ENCODE measurements at places on chromosomes 16 and 17.

DNA sequence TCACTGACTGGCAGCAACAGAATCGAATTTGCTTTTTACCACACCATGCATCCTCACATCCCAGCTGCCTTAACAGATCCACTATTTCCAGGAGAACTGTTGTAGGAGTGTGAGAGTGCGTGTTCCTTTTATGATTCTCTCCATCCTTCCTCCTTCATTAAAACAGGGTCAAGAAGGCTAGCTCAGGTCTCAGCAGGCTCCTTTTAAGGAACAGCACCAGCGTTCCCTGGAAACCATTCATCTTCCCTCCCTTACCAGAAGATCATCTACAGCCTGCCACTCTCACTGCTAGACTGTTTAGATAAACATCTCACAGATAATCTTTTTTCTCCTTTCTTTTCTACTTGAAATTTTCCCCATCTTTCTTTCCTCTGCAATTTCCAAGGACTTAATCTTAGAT lies 1531.9 kb upstream of the CDH8 start:
- DNase-seq, result no peak

DNA sequence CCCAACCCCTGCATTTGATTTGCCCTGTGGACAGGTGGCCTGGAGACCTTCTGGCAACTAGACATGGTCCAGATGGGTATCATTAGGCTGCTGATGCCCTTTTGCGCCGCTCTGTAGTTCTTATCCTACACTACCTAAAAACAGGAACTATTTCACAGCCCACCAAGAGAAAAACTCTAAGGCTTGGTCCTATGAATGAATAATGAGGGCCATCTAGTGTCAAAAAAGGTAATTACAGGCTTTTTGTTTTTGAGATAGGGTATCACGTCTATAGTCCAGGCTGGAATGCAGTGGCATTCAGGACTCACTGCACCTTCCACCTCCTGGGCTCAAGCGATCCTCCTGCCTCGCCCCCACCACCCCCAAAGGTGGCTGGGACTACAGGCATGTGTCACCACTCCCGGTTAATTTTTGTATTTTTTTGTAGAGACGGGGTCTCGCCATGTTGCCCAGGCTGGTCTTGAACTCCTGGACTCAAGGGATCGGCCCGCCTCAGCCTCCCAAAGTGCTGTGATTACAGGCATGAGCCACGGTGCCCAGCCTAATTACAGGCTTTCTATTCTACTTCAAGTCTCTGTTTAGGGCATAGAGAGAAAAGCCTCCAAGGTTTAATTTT lies 20.9 kb downstream of the COIL start:
- DNase-seq, result no peak

GRCh38 chr16:23843143-23843542 lies 7.4 kb downstream of the PRKCB start:
- DNase-seq, result no peak

DNA sequence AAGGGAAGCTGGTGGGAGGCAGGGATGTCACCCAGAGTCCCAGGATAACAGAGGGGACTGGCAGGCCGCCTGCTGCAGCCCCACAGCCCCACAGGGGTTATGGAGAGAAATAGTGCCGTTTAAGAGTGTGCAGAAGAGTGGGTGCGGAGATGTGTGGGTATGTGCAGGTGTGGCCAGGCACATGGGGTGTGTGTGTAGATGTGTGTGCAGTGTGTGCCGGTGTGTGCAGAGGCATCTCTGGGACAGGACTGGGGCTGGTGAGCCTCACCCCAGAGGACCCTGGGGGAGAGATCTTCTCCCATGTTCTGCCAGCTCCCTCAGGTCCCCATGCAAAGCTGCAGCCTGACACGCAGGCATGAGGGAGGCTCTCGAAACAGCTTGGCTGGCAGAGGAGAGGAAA lies 157.4 kb downstream of the RBFOX3 start:
- DNase-seq, result no peak

DNA sequence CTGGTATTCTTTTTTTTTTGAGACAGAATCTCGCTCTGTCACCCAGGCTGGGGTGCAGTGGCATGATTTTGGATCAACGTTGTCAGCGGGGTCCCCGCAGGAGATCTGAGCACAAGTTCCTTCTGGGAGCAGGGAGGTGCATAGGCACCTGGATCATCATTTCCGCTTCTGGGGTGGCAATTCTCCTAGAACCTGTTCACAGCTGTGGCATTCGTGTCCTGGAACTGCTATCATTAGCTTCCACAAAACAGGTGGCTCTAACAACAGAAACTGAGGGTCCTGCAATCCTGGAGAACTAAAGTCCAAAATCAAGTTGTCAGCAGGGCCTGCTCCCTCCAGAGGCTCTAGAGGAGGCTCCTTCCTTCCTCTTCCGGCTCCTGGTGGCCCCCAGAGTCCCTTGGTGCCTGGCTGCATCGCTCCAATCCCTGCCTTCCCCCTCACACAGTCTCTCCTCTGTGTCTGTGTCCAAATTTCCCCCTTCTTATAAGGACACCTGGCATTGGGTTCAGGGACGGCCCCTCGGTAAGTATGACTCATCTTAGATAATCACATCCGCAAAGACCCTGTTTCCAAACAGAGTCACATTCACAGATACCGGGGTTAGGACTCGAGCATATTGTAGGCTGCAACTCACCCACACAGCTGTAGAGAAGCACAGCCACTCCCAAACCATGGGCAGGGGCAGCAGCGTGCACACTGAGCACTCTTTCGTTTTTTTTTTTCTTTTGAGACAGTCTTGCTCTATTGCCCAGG lies 43.5 kb upstream of the KLHDC4 start:
- no peak for DNase-seq

- peak; percentile 12 for DNase-seq
Measured at GRCh38 chr16:79599256-79599836, 1.2 kb downstream of the MAF start.

DNA sequence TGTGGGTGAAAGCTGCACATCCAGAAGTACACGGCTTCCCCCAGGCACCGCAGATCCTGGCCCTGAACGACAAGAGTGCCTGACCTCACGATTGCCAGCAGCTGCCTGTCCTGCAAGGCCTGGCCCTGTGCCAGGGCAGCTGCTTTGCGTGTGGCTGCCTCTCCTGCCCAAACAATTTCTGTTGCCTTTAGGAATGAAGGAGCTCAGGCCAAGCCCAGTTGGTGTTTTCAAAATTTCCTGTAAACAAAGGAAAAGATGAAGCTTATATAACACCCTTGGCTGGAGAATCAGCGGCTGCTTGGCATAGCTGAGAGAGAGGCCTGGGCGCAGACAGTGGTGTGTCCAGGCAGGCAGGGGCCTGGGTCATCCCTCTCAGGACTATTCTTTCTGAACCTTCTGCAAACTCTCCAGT lies 11.7 kb upstream of the SLC47A2 start:
- DNase-seq, result no peak

- DNase-seq, result no peak
Measured at GRCh38 chr17:72788950-72789585, 303.4 kb downstream of the SLC39A11 start.

- no peak for DNase-seq
Measured at GRCh38 chr17:72099919-72100318, 20.9 kb upstream of the SOX9 start.

DNA sequence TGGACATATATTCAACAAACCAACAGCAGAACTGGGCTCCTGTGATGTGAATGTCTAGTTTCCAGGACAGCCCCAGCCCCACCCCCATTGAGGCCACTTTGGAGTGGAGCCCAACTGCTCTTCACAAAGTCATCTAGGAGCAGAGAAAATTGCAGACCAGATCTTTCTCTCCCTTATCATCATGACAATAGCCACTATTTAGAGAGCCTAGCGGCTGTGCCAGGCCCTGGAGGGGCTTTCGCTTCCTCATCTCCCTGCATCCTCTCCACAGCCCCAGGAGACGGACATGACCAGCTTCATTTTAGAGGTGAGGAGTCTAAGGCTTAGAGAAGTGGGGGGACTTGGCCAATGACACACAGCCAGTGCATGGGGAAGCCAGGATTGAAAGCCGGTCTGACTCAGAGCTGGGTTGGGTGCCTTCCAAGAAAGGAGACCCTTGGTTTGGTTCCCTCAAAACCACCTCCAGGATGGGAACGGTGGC lies 1.4 kb downstream of the PRSS8 start:
- DNase-seq, result no peak

DNA sequence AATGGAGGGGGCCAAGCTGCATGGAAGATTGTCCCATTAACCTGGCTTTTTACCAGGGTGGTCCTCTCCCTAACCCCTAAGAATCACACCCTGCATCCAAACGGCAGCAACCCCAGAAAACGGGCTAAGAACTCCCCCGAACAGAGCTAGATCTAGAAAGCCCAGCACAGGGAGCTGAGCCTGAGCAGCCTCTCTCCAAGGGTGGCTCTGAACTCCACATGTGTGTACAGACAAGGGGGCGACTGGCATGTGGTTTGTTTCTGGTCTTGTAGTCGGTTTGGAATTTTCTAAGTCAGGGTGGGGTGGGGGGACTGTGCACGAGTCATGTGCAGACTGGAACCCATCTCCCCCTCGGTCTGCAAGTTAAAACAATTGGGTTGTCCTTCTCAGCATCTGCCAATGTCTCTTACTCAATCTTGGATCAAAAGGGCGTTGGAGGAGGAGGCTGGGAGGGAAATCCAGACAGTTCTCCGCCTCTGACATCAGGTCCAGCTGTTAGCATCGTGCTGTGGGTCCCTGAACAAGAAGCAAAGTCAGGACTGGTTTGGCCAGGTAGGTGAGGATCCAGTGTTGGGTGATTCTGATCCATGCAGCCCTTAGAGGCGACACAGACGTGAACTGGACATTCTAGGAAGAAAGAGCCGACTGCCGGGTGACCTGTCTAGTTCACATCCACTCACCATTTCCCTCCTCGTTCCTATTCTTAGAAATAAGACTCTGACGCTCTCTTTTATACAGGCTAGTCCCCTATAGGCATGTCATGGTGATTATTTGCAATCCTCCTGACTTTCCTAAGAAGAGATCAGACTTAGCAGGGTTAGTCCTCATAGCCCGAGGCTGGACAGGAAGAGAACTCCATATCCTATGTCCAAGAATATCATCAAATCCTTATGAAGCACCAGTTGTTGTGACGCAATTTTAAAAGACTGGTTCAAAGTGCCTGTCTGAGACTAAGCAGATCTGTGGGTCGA lies 381.8 kb downstream of the SOX9 start:
- DNase-seq, result no peak

DNA sequence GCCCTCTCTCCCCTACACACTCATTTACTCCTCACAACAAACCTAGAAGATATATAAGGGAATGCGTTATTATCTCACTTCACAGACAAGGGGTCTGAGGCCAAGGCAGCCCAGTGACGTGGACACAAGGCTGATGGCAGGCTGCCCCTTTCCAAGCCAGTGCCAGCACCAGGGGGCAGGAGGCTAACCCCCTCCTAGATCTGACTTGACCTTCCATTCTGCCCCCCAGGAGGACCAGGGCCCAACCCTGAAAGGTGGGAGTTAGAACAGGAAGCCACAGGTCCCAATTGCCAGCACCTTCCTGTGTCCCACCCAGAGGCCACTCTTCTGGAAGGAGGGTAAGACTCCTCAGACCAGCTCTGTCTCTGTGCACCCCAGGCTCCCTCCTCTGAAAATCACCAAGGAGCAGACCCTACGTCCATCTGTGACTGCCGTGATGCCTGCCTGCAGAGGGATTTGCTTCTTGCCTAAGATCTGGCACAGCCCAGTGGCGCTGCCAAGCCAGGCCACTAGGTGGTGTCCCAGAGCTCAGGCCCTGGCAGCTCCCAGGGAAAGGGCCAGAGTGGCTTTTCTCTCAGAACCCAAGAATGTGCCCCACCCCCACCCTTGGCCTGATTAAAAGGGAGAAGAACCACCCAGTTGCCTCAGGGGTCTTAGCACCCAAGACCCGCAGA lies 42.4 kb upstream of the MRPS23 start:
- DNase-seq, result peak; percentile 79

DNA sequence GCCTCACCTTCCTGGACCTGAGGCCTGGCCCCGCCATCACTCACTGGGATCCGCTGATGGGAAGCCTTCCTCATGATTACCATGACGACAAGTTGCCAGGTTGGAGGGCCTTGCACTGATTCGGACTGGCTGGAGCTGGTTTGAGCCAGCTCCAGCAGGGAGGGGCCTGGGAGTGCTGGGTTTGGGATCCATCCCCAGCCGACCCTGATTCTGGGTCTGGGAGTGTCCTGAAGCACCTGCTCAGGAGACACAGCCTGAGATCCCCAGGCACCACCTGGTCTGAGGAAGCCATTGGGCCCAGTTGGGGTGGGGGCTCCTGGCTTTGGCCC lies 5.9 kb upstream of the BAIAP3 start:
- no peak for DNase-seq

GRCh38 chr17:58569196-58569595 lies 54.8 kb upstream of the MTMR4 start:
- no peak for DNase-seq

DNA sequence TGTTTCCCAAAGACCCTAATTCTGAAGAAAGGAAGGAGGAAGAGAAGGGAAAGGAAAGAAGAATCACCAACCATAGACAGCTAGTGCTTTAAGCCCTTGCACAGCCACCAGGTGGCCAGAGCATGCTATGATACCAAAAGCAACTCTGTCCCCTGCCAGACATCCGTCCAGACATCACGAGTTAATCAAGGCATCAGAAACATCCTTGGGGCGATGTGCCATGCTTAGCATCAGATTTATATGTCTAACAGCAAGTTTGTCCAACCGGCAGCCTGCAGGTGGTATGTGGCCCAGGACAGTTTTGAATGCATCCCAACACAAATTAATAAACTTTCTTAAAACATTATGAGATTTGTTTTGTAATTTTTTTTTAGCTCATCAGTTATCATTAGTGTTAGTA lies 2.9 kb upstream of the CRYBA1 start:
- DNase-seq, result no peak

DNA sequence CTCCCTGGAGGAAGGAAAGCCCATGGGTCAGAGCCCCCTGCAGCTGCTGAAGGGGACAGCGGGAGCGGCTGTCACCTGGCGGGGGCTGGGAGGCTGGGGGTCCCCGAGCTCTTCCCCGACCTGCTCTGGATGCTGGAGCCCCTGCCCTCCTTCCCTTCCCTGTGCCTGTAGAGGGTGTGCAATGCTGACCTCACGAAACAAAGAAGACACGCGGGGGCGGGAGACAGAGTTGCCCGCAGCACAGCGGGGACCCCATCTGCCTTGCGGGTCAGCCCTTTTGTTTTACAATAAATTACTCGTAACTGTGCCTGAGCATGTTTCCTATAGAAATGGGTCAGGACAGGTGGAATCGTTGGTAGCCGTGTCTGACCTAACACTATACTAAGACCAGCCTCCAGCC lies 6.3 kb downstream of the SECTM1 start:
- no peak for DNase-seq

DNA sequence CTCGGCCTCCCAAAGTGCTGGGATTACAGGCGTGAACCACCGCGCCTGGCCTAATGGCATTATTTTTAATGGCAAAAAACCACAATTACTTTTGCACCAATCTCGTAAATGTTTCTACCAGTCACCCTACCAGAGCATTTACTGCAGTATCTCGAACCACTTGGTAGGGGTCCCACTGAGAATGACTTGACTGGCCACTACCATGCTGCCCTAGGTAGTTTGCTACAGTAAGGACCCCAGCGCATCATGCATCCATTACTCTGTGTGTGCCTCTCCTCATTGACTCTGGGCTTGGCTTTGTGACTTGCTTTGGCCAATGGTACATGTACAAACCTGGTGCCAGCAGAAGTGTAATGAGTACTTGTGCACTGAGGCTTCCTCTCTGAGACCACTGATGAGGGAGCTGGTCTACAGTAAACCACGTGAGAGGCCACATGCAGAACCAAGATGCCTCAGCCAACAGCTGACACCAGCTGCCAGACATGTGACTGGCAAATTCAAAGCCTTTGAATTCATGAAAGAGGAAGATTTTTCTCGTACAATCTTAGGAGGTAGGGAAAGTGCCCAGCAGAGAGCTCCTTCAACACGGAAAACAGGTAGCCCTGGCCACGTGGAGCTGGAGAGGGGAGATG lies 421.7 kb upstream of the C16orf82 start:
- DNase-seq, result no peak

GRCh38 chr17:72838581-72838980 lies 253.9 kb downstream of the SLC39A11 start:
- DNase-seq, result no peak

Measured in stimulated activated CD4-positive, alpha-beta T cell treated with anti-CD3 and anti-CD28 coated beads, Interleukin-4, amount 100 ng/mL, for 48 hours (primary cell).